Stimulated activated CD4-positive, alpha-beta T cell treated with anti-CD3 and anti-CD28 coated beads, Interleukin-15, amount 100 ng/mL, for 48 hours (primary cell): ENCODE measurements at places on chromosomes 2 and 18.

GRCh38 chr2:64052463-64053241 is 33.4 kb upstream of the VPS54 start:
- no peak for DNase-seq

DNA sequence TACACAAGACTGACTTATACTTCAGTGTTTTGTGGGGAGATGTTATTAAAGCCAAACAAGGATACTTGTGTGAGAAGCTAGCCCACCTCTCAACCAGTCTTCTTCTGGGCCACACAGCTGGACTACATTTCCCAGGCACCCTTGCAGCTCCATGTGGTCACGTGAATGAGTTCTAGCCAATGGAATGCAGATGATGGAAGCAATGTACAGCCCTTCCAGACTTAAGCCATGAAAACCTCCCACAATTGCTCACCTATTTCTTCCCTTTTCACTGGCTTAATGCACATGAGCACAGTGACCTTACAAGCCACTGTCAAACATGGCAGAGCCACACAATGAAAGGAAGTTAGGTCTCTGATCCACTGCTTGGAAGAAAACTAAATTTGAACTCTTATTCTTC is 20.4 kb upstream of the FEZ2 start:
- peak; percentile 9 for DNase-seq

- no peak for DNase-seq
Measured at GRCh38 chr18:2910751-2911425, 64.1 kb downstream of the EMILIN2 start.

- no peak for DNase-seq
Measured at GRCh38 chr2:234479465-234479864, 17.4 kb downstream of the ARL4C start.

GRCh38 chr18:32420084-32420750 is 50.5 kb downstream of the GAREM1 start:
- DNase-seq: no peak

GRCh38 chr2:240983996-240984498 is 14.4 kb upstream of the SNED1 start:
- DNase-seq: no peak

- DNase-seq: no peak
Measured at GRCh38 chr2:96240341-96241038, 25.3 kb downstream of the TMEM127 start.

DNA sequence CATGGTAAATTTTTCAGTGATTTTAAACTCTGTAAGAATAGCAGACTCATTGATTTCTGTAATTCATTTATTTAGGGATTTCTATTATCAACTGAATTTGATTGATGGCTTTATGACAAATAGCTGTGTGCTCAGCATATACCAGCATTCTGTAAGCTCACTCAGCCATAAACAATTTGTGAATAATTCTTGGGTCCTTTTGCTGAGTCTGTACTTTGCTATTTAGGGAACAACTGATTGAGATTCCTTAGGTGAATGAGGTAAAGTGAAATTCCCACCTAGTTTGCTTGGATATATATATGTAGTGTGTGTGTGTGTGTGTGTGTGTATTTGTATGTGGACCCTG is 76.7 kb upstream of the CAVIN2 start:
- DNase-seq: no peak

DNA sequence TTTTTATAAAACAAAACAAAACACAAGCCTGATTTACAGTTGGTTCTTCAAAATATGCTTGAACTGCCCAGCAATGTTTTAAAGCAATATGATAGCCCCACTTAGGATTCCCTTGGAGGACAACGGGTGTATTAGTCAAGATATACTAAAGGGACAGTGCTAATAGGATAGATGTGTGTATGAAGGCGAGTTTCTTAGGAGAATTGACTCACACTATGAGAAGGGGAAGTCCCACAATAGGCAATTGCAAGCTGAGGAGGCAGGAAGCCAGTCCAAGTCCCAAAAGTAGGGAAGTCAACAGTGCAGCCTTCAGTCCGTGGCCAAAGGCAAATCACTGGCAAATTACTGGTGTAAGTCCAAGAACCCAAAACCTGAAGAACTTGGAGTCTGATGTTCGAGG is 167.9 kb downstream of the CBLN2 start:
- no peak for DNase-seq

- DNase-seq: peak; percentile 4
Measured at GRCh38 chr2:227238238-227239237, 74.1 kb downstream of the COL4A3 start.
